ENCODE measurements at places on chromosomes 6 and 20.
A peak's percentile ranks its signal among the peaks of the same experiment; 100 is the strongest.

DNA sequence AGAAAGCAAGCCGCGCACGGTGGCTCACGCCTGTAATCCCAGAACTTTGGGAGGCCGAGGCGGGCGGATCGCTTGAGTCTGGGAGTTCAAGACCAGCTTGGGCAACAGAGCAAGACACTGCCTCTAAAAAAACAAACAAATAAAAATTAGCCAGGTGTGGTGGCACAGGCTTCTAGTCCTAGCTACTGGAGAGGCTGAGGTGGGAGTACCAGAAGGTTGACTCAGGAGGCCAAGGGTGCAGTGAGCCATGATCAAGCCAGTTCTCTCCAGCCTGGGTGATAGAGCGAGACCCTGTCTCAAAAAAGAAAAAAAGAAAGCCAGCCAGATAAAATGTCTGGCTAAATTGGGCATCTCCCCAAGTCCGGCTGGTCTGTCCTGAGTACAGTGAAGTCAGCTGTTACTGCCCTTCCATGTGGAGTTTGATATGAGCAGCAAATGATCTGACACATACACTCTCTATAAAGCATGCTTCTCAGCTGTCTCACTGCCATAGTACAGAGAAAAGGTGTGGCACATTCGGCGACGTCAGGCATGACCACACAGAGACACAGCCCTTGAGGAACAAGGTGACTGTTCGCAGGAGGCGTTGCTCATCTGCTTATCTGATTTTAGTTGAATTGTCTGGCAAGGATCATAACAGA is 13.0 kb downstream of the CD83 start:
- DNase-seq: no peak

GRCh38 chr20:10676518-10676917 is 2.7 kb upstream of the JAG1 start:
- DNase-seq: no peak

DNA sequence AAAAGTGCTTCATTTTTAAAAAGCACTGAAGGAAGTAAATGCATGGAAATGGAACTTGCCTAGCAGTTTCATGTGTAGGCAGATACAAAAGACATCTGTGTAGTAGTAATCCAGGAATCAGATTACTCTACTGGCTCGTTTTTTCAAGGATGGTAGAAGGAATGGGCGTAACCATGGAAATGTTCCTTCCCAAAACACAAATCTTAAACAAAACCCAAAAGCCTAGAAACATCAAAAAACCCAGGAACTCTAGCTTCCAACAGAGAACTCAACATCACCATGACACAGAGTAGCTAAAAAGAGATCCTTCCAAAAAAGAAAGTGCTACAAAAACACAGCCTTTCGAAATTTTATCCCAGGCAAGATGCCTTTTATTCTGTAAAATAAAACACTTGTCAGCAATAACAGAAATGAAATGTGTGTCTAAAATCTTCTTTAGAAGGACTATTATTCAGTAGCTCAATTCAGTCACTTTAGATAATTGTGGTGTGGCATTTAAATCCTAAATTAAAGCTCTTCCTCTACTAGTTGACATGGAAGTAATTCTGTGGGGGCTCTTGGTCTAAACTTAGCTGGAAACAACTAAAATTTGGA is 81.7 kb downstream of the FAM217A start:
- peak; percentile 44 for DNase-seq

GRCh38 chr20:21862956-21863355 is 157.5 kb downstream of the PAX1 start:
- DNase-seq: no peak

DNA sequence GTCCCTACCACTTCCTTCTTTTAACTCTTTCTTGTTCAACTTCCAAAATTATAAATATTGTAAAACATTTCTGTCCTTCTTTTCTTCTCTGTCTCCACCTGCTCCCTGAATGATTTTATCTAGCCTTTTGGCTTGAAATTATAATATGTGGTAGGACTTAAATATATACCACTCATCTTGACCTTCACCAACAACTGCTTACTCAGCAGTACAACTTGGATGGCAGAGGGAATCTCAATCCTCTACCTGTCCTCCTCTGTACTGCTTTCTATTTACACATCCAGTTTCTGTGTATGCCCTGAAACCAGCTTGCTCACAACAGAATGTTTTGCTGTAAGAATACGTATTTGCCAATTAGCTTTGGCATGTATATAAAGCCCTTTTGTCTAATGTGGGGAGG is 1392.5 kb downstream of the EPHA7 start:
- no peak for DNase-seq

DNA sequence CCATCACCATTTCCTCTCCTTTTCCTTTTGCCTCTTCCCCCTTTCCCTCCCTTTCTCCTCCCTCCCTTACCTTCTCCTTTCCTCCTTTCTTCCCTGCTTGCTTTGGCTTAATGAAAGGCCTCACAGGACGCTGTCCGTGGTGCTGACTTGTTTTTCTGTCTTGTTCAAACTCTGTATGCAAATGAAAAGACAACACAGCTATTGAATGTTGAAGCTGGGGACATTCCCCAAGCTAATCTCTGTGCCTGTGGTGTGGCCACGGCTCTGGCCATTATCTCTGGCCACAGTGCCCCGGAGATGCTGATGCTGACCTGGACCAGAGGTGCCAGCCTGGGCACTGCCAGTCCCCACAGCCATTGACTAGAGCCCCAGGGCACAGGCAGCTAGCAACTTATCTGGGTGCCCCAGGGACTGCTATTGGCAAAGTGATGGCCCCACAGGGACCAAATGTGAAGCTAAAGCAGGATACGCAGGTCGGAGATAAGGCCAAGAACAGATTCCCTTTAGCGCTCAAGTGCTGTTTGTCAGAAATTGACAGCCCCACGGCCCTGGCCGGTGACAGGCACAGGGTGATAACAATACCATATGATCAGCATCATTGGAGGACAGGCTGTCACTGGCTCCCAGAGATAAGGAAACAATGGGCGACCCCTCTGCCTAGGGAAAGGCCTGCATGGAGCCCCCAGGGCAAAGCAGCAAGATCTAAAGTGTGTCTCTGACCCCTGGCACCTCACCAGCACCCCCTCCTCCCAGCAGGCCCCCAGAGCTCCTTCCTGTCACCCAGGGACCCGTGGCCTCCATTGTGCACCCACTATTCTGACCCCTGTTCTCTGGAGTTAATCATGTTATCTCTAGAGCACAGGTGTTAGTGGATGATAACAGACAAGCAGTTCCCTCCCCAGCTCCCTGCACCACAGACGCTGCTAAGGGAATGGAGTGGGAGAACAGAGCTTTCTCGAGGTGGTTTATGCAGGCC is 31.6 kb upstream of the SLC32A1 start:
- DNase-seq: peak; percentile 67

DNA sequence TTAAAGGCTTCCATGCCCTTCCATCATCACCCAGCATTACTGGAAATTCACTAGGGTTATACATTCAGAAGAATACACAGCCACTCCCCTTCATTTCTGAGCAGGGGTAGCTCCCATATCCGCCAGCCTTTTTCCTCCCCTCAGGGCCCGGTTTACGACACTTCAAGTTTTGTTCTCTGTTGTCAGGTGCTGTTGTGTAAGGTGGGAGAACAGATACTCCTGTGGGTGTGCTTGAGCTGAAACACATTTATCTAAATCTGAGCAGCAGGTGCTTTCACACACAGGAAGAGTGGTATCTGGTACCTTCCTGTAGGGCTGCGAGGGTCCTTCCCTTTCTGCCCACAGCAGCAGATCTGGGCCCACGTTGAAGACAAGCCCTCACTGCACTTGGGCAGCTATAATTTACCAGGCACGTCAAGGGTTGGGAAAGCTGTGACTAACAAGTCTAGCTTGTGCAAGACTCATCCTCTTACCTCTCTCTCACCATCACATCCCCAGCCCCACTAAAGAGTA is 215.8 kb upstream of the RREB1 start:
- DNase-seq: peak; percentile 26

DNA sequence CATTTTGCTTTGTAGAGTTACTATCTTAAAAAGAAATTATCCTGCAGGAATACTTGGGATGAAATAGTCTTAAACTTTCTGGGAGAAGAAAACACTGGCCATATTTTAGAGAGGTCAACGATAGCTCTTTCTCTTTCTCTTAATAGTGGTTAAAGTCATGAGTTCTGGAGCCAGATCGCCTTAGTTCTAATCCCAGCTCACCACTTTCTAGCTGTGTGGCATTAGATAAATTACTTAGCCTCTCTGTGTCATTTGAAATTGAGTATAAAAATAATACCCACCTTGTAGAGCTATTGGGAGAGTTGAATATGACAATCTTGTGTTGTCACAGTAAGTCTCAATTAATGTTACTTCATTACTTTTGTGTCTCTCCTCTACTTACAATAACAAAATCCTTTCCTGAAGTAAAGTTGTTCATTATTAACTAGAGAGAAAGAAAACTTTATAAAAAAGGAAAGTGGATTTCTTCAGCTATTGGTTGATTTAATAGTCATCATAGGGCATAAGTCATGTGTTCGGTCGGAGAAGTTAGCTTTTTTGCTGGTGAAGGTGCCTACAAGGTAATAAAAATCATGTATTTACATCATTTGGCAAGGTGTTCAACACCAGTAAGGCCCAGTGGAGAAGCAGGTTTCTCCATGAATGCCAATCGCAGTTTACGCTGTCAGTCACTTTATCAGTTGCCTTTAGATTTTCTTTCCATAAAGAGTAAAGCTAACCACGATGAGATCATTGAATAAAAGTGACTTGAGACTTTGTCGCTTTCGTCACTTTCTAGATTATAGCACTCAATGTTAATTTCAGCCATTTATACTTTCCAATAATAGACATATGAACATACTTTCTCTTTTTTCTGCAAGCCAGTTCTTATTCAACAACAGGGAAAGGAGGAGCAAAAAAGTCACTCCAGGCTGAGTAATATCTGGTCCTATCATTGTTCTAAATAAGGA is 2.0 kb downstream of the NEDD9 start:
- DNase-seq: no peak

DNA sequence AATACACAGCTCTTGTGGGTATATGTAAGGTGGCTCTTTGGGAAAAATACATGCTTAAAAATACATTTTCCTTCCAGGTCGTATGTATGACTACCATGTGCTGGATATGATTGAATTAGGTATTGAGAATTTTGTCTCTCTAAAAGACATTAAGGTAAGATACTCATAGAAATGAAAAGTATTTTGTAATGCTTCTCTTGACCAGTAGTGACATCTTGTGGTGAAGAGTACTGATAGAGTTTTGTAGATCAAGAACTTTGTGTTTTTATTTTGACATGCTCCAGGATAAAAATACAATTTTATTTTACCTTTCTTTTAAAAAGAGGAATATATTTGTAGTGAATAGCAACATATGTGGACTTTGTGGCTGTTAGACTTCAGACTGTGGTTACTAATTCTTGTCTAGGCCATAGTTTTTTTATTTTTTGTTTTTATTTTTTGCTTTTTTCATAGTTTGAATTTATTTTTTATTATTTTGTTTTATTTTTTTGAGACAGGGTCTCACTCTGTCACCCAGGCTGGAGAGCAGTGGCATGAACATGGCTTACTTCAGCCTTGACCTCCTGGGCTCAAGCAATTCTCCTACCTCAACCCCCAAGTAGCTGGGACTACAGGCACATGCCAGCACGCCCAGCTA is 17.9 kb downstream of the RPF2 start:
- DNase-seq: peak; percentile 48

- peak; percentile 73 for DNase-seq
These were observed 278.1 kb upstream of the SASH1 start for GRCh38 chr6:148064406-148065134.

DNA sequence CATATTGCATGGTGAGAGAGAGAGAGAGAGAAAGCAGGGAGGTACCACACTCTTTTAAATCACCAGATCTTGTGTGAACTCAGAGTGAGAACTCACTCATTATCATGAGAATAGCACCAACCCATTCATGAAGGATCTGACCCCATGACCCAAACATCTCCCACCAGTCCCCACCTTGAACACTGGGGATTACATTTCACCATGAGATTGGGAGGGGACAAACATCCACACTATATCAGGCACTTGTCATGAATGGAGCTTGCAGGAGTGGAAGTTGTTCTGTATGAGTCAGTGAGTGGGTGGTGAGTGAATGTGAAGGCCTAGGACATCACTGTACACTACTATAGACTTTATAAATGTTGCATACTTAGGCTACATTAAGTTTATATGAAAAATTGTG is 47.7 kb upstream of the RNF182 start:
- DNase-seq: peak; percentile 54

GRCh38 chr6:108944707-108945680 is 96.8 kb downstream of the ARMC2 start:
- DNase-seq: peak; percentile 86

DNA sequence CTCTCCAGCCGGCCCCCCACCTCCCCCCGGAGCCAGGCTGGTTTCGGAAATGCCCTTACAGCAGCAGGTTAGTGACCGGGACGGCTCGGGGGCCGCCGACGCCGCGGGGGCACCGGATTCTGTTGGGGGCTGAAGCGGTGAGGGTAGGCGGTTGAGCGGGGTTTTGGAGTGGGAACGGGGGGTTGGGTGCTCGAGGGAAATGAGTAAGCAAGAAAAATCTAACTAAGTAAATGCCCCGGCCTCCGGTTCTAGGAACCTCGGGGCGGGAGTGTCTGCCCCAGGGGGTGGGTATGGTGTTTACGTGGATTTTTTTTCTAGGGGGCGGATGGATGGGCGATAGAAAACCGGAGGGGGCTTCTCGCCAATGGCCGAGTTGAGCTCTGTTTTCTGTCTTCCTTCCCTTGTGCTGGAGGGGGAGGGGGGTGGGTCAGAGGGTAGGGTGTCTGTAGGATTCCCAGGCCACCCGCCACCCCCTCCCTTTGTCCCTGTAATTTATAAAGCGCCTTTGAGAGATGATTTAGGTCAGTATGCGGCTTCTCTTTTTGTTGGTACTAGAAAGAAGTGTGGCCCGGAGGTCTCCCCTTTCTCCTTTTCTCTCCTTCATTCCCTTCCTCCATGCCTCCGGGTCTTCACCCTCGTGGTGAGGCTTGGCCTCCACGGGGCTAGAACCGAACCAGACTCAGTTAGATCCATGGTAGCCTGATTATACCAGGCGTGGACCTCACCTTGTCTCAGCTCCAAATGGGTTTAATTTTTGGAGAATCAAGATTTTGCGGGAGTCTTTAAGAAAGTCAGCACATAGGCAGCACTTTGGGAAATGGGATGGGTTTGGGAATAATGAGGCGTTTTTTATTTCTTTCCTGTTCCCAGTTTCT is 2.3 kb downstream of the E2F3 start:
- peak; percentile 72 for DNase-seq

DNA sequence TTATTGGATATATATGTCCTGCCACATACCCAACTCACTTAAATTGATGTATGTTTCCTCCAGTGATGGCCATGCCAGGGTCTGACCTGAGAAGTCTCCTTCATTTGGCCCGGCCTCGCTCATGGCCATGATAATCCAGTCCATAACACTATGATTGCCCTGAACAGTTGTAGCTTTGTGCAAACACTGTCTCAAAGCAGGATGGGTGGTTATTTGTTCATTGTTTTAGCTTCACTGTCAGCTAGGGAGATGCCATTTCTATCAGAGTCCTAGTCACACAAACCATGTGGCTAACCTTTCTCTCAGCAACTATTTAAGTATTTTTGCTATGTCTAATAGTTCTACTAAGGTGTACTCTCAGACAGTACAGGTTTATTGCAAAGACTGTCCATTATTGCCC is 47.6 kb upstream of the ZNF337 start:
- DNase-seq: no peak

GRCh38 chr6:125107896-125108295 is 45.7 kb upstream of the TPD52L1 start:
- DNase-seq: no peak
